ENCODE measurements at places on chromosomes 4 and X.
A peak's percentile ranks its signal among the peaks of the same experiment; 100 is the strongest.

- H3K36me3 ChIP-seq, result no peaks in the 10 kb centered on the region
- DNase-seq, result no peak
- peaks cover 67% of the 10 kb centered on the region for H3K27me3 ChIP-seq
- H3K27ac ChIP-seq, result no peak overlapping the region
- H3K4me1 ChIP-seq, result peaks cover 44% of the 10 kb centered on the region
- peak overlapping the region; percentile 84 for H3K4me3 ChIP-seq
These were observed 3.5 kb downstream of the SLIT2 start for GRCh38 chr4:20255251-20255586.

DNA sequence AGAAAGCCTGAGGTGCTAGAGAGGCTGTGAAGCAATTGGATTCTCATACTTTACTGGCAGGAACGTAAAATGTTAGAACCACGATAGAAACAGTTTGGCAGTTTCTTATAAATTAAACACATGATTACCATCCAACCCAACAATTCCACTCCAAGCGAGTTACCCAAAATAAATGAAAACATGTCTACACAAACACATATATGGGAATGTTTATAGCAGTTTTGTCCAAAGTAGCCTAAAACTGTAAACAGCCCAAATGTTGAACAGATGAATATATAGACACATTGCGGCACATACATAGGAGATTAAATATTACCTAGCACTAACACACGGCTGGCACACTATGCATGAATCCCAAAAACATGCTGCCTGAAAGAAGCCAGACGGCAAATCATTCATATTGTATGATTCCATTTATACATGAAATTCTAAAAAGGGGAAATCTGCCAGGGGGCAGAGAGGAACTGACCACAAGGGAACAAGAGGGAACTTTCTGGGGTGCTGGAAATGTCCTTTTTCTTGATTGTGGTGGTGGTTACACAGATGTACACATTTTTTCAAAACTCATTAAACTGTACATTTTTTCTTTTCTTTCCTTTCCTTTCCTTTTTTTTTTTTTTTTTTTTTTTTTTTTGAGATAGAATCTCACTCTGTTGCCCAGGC, 50.4 kb upstream of the SLC25A4 start:
- no peaks in the 10 kb centered on the region for H3K36me3 ChIP-seq
- peaks cover 33% of the 10 kb centered on the region for H3K4me1 ChIP-seq
- H3K27ac ChIP-seq, result no peak overlapping the region
- DNase-seq, result no peak
- no peaks in the 10 kb centered on the region for H3K27me3 ChIP-seq

GRCh38 chr4:52640808-52641565, 18.1 kb downstream of the USP46 start:
- no peak for DNase-seq
- H3K36me3 ChIP-seq, result peaks cover 11% of the 10 kb centered on the region
- H3K4me3 ChIP-seq, result no peak overlapping the region
- peak overlapping the region; percentile 0 for H3K27ac ChIP-seq
- no peaks in the 10 kb centered on the region for H3K27me3 ChIP-seq

DNA sequence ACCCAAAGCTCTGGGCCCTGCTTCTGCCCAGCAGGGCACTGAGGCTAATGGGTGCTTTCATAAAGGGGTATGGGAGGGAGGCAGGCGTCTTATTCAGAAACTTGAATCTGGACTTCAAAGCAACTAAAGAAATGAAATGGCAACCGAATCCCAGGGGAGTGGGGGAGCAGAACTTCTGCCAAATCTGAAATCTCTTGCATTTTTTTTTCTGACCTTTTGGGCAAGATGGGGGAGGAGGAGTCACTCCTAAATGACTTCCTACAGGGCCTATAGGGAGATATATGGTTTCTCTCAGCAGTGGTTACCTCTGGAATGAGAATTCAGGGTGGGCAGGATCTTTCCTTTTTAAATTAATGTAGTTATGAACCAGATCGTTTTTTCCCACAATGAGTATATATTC, 30.6 kb upstream of the KIAA1210 start:
- no peak overlapping the region for H3K4me3 ChIP-seq
- no peak for DNase-seq
- H3K27me3 ChIP-seq, result no peaks in the 10 kb centered on the region
- no peaks in the 10 kb centered on the region for H3K4me1 ChIP-seq

GRCh38 chr4:174545268-174545667, 23.0 kb upstream of the HPGD start:
- DNase-seq, result no peak
- no peak overlapping the region for H3K27ac ChIP-seq
- H3K27me3 ChIP-seq, result peaks cover 6% of the 10 kb centered on the region
- peaks cover 7% of the 10 kb centered on the region for H3K4me1 ChIP-seq
- H3K36me3 ChIP-seq, result peaks cover 31% of the 10 kb centered on the region

DNA sequence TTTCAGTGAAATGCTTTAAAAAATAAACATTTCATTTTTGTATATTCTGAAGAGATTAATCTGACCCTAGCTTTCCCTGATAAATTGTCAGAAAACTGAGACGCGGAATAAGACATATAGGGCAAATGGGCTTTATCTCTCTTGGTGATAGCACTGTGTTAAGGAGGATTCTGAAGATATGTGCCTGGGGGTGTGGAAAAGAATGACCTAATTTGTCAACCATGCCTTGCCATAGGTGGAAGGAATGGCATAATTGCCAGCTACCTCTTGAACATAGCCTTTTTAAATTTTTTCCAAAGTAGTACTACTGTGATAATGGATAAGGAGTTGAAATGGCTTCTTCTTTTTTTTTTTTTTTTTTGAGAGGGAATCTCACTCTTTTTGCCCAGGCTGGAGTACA, 11.7 kb downstream of the JADE1 start:
- peaks cover 91% of the 10 kb centered on the region for H3K4me1 ChIP-seq
- peak overlapping the region; percentile 24 for H3K4me3 ChIP-seq
- no peak for DNase-seq
- H3K27me3 ChIP-seq, result no peaks in the 10 kb centered on the region

DNA sequence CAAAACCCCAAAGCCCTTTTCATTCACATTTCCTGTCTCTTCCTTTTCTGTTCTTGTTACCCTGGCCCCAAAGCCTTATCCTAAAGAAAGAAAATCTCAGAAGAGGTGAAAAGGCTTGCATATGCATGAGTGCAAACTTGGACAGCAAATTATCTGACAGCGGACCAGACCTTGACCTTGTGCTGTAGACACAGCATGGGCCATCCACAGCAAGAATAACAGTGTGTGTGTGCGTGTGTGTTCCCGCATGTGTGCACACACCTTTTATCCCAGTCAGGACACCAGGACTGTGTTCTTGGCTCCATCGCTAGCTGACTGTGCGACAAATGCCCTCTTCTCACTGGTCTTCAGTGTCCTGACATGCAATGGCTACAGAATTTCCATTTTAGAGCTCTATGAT, 35.3 kb downstream of the ZBTB49 start:
- peaks cover 8% of the 10 kb centered on the region for H3K36me3 ChIP-seq
- peaks cover 12% of the 10 kb centered on the region for H3K4me1 ChIP-seq
- H3K27ac ChIP-seq, result no peak overlapping the region
- no peak overlapping the region for H3K4me3 ChIP-seq
- DNase-seq, result no peak

All from WTC11 (cell line).